Stimulated activated CD4-positive, alpha-beta T cell treated with anti-CD3 and anti-CD28 coated beads, TNF-alpha, amount 100 ng/mL, for 1 hour (primary cell): ENCODE measurements at places on chromosomes 3 and 15.

DNA sequence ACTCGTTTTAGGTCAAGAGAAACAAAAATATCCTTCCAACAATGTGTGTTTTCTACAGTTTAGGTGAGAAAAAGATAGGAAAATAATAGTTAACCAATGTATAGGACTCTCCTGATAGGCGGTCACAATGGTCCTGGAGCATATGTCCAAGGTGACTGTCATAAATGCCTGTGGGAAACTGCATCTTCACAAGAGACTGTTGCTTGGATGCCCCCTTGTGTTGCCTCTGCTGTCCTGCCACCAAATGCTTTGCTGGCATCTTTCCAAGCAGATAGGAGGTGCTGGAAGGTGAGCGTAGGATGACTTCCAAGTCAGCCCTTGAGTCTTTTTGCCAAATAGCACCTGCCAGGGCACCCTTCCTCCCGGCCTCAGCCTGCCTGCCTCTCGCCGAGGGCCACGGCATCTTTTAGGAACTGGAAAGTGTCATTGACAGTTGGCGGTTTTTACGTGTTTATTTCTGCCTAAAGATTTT lies 24.1 kb upstream of the SACM1L start:
- DNase-seq: no peak

GRCh38 chr3:31254483-31254882 lies 278.2 kb upstream of the STT3B start:
- no peak for DNase-seq

GRCh38 chr15:73539212-73540128 lies 93.7 kb downstream of the NPTN start:
- no peak for DNase-seq

DNA sequence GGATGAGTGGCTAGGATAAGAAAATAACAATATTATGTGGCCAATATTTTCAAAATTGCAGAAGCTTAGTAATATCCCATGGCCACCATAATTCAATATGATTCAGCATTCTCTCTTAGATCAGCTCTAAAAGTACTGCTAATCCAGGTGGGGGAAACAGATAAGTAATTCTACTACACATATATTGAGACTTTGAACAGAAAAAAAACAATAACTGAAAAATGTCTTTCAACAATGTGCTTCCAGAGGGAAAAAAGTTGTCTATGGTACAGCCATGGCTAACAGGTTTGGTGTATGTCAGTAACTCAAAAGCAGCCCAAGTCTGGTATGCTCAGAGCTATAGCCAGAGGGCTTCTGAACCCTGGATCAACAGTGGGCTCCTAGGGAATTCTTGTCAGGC lies 42.4 kb upstream of the PPIB start:
- DNase-seq: no peak

GRCh38 chr15:100785181-100786138 lies 94.2 kb upstream of the ALDH1A3 start:
- DNase-seq: no peak

DNA sequence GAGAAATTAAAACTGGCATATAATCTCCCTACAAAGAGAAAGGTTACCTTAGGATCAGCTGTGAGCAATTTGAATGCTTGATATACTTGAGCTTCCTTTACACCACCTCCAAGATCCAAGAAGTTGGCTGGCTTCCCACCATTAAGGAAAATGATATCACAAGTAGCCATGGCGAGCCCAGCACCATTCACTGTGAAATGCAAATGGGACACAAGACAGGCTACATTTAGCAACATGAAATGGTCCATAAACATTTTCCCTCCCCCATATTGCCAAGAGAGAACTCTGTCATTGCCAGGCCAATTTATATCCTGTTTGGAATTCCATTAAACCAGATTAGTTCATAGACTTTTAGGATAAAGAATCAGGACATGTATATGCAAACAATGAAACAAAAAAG lies 158.7 kb downstream of the SUCLG2 start:
- no peak for DNase-seq

- DNase-seq: no peak
These were observed 375.6 kb upstream of the TPRG1 start for GRCh38 chr3:188796122-188796631.

GRCh38 chr3:23019596-23020300 lies 183.4 kb upstream of the UBE2E2 start:
- no peak for DNase-seq

DNA sequence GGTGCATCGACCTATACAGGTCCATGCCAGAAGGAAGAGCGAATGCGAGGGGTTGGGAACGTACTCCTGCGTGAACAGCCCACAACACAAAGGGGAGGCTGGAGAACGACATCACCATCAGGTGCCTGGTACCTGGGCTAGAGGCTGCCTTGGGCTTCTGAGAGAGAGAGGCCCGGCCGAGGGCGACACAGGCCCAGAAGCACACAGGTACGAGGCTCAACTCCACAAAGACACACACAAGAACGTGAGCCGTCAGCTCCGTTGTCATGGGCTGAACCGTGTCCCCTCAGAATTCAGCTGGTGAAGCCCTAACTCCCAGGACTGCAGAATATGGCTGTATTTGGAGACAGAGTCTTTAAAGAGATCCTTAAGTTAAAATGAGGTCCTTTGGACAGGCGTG lies 134.3 kb downstream of the ATP10A start:
- DNase-seq: no peak

DNA sequence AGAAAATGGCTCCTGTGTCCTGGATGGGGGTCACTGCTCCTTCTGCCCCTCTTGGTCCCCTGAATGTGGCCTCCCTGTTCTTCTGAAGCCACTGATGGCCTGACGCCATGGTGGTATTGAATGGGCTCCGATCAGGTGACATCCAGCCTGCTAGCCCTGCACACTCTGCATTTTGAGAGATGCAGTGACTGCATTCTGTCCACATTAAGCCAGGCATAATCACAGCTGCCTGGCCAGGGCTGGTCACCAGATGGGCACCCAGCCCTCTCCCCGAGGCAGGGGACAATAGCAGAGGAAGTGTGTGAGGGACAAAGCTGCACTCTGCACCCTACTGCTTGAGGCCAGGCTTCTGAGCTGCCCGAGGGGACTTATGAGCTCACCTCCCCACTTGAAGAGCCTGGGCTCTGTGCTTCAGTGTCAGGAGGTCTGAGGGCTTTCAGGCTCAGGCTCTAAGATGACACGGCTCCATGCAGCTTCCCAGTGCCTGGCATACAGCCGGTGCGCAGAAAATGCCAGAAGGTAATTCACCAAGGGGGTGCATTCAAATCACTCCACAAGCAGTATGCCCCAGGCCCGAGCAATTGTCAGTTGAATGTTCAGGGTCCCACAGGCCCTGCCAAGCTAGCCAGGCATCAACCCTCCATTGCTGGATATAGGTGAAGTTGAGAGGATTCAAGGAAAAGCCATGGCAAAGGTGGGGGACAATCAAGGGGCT lies 56.8 kb downstream of the WNT7A start:
- DNase-seq: no peak

DNA sequence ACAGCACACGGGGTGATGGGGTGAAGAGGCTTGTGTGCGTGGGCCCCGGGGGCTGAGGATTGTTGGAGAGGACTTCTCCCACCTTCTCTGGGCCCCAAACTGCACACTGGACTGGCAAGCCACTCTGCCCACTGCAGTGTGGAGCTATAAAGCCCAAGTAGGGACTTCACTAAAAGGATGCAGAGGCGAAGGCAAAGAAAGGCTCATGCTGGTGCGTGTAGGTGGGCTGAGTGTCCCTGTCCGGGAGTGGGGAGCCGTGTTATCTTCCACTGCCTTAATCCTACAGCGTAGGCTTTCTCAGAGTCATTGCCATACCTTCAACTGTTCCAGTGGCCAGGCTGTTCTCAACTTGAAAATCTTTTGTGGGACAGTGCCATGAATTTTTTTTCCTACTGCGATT lies 3.9 kb downstream of the PPARG start:
- no peak for DNase-seq

- no peak for DNase-seq
These were observed 3.6 kb downstream of the FOXP1 start for GRCh38 chr3:71579935-71580406.

GRCh38 chr3:154690413-154690812 lies 260.4 kb upstream of the GPR149 start:
- no peak for DNase-seq

DNA sequence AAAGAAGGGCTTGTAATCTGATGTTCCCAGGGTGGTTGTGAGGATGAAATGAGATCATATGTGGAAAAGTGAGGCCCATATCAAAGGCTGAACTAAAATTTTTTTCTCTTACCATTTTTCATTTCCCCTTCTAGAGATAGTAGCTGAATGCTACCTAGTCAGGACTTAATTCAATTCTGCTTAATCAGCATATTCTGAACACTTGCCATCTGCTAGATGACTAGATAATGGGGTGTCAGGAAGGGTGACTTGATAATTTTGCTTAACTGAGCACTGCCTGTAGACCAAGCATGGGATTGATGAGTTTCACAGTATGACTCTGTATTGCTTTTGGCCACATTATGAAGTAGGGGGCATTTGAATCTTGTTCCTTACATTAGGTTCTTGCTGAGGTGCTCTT lies 136.2 kb downstream of the CHST2 start:
- DNase-seq: no peak

DNA sequence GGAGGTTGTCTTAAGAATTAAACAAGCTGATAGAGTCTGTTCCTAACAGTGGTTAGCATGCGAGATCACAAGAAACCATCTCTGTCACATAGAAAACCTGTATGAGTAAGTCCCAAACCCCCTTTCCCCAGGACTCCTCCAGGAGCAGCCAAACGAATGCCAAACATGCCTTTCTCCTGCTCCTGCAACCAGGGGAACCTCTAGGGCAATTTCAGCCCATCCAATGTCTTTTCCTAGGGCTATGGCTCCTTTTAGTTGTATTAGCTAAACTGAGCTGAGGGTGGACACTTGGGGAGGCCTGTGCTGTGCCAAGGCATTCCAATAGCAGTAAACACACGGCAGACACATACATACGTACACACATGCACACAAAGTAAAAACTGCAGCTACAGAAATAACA lies 36.5 kb upstream of the TIMP4 start:
- no peak for DNase-seq

DNA sequence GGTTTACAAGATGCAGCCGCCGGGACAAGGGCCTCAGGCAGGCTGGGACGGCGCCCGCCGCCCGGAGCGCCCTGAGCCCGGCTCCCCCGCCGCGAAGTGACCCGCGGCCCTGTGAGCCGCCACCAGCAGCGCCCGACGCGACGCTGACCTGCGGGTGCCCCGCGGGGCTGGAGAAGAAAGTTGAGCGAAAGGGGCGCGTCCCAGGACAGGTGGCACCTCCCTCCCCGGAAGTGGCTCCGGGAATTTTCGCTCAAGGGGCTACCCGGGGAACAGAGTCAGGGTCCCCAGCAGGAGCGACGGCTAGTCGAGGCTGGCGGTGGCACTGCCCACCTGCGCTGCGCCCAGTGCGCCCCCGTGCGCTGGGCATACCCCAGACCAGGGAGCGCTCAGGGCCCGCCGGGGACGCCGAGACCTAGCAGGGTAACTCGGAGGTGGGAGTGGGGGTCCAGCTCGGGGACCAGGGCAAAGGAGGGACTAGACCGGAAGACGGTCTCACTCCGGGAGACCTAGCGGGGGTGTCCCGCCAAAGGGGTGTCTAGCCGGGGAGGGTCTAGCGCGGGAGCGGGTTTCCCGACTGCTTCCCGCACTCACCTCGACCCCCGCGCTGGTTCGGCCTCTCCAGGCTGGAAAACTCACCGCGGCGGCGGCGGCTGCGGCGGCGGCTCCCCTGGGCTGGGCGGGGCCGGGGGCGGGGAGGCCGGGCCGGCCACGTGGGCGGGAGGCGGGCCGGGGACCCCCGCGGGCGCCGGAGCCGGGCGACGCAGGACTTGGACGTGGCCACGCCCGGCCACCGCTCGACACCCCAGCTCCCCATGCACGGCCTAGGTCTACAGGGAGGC lies 18.4 kb downstream of the SPATA12 start:
- DNase-seq: no peak

- DNase-seq: no peak
These were observed 16.6 kb upstream of the AEN start for GRCh38 chr15:88604381-88605188.

DNA sequence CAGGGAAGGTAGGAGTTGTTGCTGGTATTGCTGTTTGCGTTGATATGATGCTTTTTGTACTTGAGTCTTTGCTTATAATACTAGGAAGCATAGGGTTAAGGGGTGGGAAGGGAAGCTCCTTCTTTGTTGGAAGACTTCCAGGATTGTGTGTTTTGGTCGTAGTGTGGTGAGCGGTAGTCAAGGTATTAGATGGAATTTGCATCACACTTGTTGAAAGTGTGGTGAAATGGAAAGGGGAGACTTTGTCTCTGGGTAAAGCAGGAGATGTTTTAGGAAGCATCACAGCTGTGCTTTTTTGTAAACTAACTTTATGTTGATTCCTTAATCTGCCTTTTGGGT lies 14.9 kb downstream of the IGSF10 start:
- DNase-seq: no peak

- no peak for DNase-seq
These were observed 62.7 kb upstream of the BLM start for GRCh38 chr15:90654233-90655136.

- no peak for DNase-seq
These were observed 42.0 kb upstream of the SEC61A1 start for GRCh38 chr3:128009952-128010846.

- no peak for DNase-seq
These were observed 125.0 kb downstream of the PLD1 start for GRCh38 chr3:171685116-171685895.

DNA sequence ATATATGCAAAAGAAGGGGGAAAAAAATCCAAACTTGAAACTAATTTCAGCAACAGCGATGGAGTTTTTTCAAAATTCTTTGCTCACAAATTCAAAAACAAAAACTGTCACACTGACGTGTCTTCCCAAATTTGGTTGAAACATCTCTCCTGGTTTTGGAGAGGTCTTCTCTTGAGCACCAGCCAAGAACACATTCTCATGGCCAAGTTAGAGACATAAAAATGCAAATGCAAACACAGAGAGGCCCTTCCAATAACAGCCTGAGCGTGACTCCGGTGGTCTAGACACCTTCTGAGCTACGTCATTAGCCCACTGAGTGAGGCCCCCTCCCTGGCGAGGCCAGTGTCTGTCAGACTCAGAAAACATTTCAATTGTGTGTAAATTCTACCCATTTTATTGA lies 436.0 kb upstream of the PROK2 start:
- no peak for DNase-seq

DNA sequence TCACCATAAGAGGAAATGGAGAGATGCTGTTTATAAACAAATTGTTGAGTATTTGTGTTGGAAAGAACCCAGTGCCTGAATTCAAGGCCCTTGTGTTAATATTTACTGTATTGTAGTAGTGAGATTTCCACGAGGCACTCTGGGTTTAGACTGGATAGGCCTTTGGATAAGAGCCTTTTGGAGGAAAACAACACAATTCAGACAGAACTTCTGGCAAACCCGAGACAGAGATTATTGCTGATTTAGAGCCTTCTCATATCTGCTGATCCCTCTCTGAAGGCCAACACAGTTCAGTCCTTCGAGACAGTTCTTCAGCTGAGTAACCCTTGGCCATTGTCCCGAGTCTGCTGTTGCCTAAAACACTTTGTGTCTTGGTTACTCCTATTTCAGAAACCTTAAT lies 55.7 kb downstream of the LMCD1 start:
- no peak for DNase-seq

DNA sequence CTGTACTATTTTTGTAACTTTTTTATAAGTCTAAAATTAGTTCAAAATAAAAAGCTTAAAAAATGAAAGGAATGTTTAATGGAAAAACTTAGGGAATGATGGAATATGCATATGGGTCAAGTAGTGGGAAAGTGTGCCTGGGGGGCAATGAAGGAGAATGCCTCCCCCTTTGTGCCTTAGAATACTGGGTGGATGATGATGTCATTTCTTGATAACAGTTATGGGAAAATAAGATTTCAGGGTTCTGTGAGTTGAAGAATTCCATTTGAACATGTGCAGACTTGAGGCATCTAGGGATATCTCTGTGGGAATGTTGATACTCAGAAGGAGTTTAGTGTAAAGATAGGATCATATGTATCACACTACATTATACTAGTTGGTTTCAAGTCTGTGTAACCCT lies 13.8 kb downstream of the WDR93 start:
- no peak for DNase-seq
